ENCODE measurements at places on chromosomes 16 and 17.

DNA sequence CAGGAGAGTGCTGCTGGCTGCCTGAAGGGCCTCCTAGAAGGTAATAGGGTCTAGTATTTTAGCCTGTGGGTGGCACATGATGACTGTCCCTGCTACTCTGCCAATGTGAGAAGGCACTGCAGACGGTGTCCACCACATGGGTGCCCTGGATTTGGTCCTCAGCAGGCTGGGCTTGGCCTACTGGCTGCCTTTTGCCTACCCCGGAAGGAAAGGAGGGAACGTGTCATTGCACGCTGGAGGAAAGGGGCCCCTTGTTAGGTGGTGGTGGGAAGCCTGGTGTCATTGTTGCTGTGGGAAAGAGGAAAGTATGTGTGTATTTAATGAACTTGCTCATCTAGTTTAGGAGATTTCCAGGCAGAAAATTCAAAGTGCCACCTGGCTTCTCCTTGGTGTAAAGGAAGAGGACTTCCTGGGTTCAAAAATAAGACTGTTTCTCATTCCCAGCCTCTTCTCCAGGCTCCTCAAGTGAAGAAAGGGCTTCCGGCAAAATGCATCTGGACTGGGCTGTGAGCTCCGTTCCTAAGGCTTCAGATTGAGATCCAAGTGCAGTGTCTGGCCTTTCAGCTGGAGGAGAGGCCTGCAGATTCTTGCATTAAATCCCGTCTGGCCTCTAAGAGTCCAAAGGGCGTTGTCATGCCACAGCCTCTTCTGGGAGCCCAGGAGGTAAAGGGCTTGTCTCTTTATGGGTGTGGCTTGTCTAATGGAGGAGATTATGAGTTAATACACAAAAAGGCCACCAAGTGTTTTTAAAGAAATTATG is 55.1 kb downstream of the RPTOR start:
- DNase-seq = peak; percentile 49

GRCh38 chr17:61017317-61018006 is 339.8 kb downstream of the BCAS3 start:
- DNase-seq = no peak

DNA sequence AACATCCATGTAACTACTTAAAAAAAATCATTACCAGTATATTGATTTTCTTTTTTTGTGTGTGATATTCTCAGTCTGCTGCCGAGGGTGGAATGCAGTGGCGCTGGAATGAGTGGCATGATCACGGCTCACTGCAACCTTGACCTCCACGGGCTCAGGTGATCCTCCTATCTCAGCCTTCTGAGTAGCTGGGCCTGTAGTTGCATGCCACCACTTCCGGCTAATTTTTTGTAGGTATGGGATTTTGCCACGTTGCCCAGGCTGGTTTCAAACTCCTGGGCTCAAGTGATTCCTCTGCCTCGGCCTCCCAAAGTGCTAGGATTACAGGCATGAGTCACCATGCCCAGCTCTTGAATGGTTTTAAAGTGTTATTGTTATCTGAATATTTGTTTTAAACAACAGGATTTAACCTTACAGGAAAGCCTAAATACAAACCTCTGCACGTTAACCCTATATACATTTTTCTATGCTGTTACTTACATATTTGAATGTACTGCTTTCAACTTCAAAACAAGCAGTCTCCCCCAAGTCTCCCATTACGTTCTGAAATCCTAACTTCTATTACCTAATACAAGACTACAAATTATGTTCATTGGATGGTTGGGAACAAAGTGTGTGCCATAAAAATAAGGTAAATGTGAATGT is 61.7 kb downstream of the KPNA2 start:
- no peak for DNase-seq

GRCh38 chr17:50954641-50955121 is 88.5 kb upstream of the TOB1 start:
- peak; percentile 49 for DNase-seq

- DNase-seq = peak; percentile 82
These were observed 13.7 kb downstream of the PITPNC1 start for GRCh38 chr17:67390646-67391361.

DNA sequence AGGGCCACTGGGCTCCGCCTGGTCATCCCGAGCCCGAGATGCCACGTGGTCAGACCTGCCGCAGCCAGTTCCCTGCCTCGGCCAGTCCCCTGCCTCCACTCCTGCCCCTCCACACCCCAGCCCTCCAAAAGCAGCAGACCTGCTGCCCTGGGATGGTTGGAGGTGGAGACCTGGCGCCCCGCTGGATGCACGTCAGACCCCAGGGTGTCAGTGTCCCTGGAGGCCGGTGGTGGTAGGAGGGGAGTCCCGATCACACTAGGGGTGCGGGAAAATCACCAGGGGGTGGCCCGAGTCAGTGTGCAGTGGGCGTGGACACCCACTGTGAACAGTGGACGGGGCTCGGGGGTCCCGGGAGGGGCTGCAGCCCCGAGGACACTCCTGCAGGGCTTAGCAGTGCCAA is 26.9 kb downstream of the TPSG1 start:
- DNase-seq = no peak

GRCh38 chr17:78375401-78376151 is 2.9 kb upstream of the PGS1 start:
- DNase-seq = no peak

DNA sequence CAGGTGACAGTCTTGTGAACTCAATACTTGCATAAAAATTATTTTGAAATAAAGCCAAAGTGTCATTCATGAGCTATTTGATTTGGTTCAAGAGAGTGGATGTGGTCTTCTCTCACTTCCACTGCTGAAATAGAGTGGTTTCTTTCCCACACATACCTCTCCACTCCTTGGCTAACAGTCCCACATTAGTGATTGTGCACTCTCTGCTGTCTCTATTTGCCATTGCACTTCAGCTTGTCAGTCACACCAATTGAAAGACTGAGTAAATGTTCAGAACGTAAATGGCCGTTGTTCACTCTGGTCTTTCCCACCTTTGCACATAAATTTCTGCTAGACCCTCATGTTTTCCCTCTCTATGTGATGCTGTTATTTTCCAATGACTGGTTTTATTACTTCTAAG is 197.5 kb downstream of the FTO start:
- no peak for DNase-seq

- no peak for DNase-seq
These were observed 6.0 kb upstream of the CDC6 start for GRCh38 chr17:40281663-40282062.

GRCh38 chr17:40980596-40980995 is 3.5 kb downstream of the KRT40 start:
- DNase-seq = no peak

DNA sequence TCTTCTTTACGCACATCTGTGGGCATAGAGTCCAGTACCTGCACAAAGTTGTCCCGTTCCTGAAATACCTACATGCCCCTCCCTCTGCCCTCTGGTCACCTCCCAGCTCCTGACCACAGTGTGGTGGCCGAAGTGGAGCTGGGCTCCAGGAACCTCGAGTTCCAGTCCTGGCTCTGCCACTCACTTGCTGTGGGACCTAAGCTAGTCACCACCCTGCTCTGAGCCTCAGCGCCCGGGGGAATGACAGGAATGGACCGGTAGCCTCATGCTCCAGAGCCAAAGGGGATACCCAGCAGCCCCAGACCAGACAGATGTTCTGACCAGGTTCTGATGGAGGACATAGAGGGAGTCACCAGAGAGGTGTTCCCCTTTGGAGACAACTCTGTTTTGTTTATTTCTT is 26.7 kb upstream of the ITGA3 start:
- DNase-seq = no peak

DNA sequence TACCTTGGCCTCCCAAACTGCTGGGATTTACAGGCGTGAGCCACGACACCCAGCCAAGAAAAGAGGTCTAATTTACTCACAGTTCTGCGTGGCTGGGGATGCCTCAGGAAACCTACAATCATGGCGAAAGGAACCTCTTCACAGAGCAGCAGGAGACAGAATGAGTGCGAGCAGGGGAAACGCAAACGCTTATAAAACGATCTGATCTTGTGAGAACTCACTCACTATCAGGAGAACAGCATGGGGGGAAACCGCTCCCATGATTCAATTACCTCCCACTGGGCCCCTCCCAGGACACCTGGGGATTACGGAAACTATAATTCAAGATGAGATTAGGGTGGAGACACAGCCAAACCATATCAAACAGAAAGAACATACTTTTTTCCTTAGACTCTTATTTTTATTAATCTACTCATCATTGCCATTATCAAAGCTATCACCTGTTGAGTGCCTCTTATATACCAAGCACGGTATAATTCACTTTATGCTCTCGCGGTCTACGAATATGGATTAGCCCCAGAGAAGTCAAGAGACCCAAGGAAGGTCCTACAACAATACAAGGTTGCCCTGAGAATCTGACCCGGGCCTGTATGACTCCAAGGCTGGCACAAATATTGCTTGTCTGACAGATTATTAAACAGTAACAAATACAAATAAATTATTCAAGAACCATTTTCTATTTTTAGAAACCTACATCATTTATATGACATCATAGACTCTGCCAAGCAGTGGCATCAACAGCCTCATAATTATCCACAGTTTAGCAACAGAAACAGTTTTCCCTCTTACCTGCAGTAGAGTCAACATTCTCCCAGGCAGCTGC is 2.4 kb downstream of the POLR3K start:
- DNase-seq = no peak

- peak; percentile 86 for DNase-seq
These were observed 20.6 kb upstream of the SNTB2 start for GRCh38 chr16:69166221-69166833.

DNA sequence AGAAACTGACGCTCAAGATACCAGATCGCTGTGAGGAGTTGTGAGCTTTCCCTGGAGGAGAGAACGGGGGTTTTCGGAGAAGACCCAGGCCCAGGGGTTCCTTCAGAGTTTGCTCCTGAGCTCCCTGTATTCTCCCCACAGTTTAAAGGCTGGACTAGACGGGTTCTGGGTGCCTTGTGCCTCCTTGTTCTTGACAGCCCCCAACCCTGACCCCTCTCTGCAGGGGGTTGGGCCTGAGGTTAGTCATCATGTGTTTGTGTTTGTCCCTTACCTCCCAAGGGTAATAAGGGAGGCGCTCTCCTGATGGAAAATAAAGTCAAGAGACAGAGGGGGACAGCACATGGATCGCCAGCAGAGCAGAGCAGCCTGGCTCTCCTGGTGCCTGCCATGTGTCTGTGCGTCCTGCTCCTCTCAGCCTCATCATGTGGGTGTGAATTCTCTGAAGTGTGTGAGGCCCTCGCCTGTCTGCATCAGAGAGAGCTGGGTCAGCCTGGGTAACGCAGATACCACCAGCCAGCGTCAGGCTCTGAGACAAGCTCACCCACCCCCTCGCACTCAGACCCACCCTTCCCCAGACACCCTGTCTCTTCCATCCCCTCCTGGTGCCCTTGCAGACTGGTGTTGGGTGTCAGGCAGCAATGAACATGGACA is 8.7 kb downstream of the HEXIM2 start:
- DNase-seq = no peak

DNA sequence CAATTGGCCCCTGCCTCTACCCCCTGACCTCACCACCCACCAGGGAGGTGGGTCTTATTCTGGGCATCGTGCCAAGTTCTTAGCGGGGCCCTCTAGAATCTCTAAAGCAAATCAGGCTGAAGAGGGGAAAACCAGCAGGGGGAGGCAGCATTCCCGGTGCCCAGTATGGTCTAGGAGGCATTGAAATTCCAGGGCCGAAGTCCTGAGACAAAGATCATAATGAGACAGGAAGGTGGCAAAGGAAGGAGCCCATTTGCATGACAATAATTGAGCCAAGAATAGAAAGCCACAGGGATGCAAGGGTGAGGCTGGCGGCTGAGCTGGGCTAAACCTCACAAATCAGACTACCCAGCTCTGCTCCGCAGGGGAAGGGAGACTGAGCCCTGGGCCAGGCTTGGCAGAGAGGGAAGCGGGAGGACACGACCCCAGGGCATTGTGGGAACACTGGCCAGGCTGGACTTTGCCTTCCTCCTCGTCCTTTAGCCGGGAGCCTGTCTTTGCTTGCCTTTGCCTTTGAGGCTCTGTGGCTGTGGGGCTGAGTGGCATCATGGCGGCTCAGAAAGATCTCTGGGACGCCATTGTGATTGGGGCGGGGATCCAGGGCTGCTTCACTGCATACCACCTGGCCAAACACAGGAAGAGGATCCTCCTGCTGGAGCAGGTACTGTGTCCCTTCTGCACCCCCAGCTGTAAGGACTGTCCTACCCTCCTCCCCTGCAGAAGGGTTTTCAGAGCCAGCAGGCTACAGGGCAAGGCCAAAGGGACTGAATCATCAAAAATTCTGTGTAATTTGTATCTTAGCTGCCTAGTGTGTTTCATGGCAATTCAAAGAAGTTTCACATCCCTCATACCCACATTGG is at the start of gene PIPOX:
Gene PIPOX, plus strand, starts transcription at position 463 of the 860 bp plus-strand sequence. Its CDS starts 85 bp downstream, at position 548.
- DNase-seq = no peak

- DNase-seq = peak; percentile 91
These were observed 3.8 kb upstream of the CD7 start for GRCh38 chr17:82320956-82321927.

DNA sequence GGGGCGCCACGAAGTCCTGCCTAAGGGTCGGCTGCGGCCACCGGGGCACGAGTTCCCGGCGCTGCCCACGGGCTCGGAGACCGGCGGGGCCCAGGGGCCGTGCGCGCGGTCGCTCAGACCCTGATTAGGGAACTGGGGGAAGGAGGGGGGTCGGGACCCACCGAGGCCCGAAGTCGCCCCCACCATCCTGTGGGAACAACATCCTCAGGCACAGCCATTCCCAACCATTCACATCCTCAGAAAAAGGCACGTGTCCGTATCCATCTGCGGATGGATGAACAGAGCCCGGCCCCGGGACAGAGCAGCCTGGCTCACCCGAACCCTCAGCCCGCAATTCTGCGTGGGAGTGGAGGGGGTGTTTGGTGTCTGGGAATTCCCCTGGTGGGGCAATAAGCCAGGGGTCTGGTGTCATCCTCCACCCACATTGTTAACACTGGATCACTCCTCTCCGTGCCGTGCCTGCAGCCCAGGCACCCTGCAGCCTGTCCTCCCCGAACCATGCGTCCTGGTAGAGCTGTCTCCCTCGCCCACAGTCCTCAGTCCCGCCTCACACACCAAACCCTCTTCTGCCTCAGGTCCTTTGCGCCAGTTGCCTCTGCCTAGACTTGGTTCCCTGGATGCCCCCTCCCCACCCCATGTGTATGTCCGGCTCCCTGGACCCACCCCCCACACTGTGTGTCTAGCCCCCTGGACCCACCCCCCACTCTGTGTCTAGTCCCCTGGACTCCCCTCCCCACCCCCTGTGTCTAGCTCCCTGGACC is 789 bp upstream of the CCDC57 start:
- peak; percentile 89 for DNase-seq

DNA sequence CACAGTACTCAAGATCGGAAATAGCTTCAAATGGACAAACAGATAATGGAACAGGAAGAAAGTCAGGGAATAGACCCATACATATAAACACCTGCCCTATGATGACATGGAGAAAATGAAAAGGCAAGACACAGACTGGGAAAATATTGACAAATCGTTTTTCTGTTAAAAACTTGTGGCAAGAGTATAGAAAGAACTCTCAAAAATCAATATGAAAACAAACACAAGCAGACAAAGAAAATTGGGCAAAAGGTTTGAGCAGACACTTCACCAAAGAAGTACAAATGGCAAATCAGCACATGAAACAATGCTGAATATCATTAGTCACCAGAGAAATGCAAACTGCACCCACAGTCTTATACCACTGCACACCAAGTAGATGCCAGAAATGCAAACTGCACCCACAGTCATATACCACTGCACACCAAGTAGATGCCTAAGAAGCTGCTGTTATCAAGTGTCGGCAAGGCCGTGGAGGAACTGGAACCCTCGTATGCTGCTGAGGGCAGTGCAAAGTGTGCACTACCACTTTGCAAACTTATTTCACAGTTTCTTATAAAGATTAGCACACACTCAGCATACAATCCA is 123.5 kb upstream of the CHMP6 start:
- DNase-seq = no peak
